ENCODE measurements at places on chromosomes 2 and 18.

- DNase-seq: no peak
These were observed 732.2 kb downstream of the SOCS6 start for GRCh38 chr18:71021030-71021362.

- no peak for DNase-seq
These were observed 103.5 kb downstream of the ADD2 start for GRCh38 chr2:70664525-70664924.

- DNase-seq: peak; percentile 51
These were observed 92.7 kb downstream of the COPS8 start for GRCh38 chr2:237178396-237178795.

- DNase-seq: no peak
These were observed 393.3 kb downstream of the METTL4 start for GRCh38 chr18:2178036-2178435.

- no peak for DNase-seq
These were observed 2.5 kb upstream of the NPAS2 start for GRCh38 chr2:100817388-100817985.

GRCh38 chr2:18209934-18210639 is 331.6 kb downstream of the KCNS3 start:
- no peak for DNase-seq

DNA sequence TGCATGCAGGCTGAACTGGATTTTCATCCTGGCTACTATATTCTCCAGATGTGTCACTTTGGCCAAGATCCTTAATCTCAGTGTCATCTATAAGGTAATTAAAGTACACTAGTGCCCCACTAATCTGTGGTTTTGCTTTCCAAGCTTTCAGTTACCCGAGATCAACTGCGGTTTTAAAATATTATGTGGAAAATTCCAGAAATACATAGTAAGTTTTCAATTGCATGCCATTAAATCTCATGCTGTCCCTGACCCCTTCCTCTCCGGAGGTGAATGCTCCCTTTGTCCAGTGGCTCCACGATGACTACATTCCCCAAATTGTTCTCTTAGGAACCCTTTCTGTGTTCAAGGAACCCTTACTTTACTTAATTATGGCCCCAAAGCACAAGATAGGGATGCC is 5.3 kb upstream of the TYMS start:
- no peak for DNase-seq

GRCh38 chr18:35112696-35113095 is 71.5 kb downstream of the MAPRE2 start:
- DNase-seq: no peak

DNA sequence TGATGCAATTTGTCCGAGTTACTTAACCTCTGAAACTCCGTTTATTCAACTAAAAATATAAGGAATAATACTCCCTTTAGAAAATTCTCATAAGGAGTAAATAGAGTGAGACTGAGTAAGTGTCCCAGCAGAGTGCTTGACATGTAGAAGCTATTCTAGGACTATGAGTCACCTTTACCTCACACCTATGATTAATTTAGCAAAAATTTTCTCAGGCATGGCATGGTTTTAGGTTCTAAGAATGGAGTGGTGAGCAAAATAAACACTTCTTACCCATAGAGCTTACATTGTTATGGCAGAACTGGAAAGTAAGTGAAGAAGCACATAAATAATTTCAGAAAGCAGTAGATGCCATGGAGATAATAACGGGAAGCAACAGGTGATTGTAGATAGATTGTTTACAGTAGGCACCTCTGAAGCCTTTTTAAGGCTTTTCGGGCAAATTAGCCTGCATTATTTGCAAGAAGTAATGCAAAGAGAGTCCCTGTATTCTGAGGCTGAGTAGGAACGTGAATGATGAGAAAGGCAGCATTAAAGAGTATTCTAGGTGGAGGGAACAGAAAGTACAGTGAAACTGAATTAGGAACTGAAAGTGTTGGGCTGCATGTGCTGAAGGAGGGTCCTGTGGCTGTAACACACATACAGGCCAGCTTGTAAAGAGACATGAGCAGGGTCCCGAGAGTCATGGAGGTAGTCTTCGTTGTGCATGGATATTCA is 209.2 kb downstream of the ZNF407 start:
- DNase-seq: peak; percentile 45

GRCh38 chr2:28465148-28465885 is 30.5 kb upstream of the PLB1 start:
- no peak for DNase-seq

DNA sequence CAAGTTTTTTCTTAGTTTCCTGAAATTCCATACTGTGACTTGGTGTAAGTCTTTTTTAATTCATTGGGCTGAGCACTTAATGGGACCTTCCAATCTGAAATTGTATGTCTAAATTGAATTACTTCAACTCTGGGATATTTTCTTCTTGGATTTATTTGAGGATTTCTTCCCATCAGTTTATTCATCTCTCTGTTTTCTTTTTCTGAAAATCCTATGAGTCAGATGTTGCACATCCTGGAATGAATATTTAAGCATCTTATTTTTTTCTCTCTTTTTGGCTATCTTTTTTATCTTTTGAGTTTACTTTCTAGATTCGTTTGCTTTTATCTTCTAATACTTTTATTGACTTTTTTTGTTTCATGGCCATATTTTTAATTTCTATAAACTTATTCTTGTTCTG is 55.4 kb upstream of the ACYP2 start:
- no peak for DNase-seq

All from AG08396 (cell line).